ENCODE measurements at places on chromosomes 7 and 10.

- DNase-seq: no peak
Observed at GRCh38 chr10:49074836-49075682, 40.3 kb downstream of the VSTM4 start.

GRCh38 chr7:7970531-7971307, 2.1 kb downstream of the GLCCI1 start:
- no peak for DNase-seq

GRCh38 chr7:27611059-27611458, 51.6 kb downstream of the HIBADH start:
- DNase-seq: no peak

DNA sequence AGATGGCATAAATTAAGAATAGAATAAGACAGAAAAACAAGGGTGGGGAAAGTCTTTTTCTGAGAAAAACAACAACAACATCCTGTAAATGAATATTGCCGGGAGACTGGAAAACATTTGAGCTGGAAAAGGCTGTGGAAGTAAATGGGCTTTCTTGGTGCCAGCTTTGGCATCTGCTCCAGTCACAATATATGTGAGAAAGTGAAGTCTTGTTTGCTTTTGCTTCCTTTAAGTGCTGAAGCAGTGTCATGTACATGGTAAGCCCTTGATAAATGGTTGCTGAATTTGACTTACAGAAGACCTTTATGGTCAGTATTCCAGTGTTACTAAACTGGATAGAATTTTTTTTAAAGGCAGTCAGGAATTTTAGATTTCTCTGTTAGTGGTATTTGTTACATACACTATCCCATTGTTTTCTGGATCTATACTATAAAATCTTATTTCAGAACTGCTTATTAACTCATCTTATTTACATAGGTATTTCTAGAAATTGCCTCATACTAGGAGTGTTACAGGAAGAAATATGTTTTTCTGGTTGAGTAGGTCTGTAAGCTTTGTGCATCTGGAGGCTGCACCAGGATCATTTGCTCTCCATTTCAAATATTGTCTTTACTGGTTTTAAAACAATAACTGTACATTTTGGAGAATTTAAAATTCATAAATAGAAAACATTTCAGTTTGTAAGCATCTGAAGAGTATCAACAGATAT, 201.7 kb upstream of the FOXP2 start:
- DNase-seq: no peak

Data from stimulated activated CD4-positive, alpha-beta T cell treated with anti-CD3 and anti-CD28 coated beads, Interleukin-4, amount 100 ng/mL, for 1 hour (primary cell).